Keratinocyte (primary cell): ENCODE measurements at places on chromosomes 7 and 10. TPM values are rescaled to one million over a fixed set of nuclear protein-coding genes. Genes with fewer than 3 reads are reported as not detected.

DNA sequence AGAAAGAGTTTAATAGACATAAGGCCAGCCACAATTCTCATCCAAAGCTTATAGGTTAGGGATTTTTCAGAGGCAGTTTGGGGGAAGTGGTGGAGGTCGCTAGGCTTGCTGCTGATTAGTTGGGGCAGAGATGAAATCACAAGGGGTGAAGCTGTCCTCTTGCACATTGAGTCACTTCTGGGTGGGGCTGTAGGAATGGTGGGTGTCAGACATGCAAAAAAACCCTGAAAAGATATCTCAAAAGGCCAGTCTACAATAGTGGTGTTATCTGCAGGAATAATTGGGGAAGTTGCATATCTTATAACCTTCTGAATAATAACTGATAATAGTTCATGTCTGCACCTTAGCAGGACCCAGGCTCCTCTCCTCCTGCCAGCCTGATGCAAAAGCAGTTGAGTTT is 2.1 kb downstream of the FAM24B start:
- DNase-seq = no peak

DNA sequence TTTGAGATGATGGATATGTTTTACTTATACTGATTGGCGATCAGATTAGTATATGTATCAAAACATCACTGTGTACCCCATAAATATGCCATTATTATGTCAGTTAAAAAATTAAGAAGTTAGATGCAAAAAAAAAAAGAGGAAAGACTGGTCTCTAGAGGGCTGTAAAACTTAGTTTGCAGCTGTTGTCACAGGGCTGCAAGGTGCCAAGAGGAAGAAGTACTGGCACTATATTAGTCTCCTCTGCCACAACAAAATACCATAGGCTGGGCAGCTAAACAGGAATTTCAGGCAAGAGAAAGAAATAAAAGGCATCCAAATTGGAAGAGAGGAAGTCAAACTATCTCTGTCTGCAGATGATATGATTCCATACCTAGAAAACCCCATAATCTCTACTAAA is 177.8 kb upstream of the PLPP4 start:
- no peak for DNase-seq

DNA sequence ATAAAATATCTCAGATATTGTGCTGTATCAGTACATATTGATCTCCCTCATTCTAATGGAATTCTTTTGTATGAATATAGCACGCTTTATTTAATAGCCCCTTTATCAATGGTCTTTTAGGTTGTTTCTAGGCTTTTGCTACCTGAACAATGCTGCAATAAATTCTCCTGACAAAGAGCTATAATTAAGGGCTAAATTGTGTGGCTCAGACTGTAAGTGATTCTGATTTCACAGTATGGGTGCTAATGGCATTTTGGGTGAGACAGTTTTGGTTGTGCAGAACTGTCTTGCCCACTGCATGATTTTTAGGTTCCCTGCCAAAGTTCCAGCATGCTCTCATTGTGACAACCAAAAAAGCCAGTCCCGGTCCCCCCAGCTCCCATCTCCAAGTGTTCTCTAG is 363.2 kb downstream of the REEP3 start:
- no peak for DNase-seq

DNA sequence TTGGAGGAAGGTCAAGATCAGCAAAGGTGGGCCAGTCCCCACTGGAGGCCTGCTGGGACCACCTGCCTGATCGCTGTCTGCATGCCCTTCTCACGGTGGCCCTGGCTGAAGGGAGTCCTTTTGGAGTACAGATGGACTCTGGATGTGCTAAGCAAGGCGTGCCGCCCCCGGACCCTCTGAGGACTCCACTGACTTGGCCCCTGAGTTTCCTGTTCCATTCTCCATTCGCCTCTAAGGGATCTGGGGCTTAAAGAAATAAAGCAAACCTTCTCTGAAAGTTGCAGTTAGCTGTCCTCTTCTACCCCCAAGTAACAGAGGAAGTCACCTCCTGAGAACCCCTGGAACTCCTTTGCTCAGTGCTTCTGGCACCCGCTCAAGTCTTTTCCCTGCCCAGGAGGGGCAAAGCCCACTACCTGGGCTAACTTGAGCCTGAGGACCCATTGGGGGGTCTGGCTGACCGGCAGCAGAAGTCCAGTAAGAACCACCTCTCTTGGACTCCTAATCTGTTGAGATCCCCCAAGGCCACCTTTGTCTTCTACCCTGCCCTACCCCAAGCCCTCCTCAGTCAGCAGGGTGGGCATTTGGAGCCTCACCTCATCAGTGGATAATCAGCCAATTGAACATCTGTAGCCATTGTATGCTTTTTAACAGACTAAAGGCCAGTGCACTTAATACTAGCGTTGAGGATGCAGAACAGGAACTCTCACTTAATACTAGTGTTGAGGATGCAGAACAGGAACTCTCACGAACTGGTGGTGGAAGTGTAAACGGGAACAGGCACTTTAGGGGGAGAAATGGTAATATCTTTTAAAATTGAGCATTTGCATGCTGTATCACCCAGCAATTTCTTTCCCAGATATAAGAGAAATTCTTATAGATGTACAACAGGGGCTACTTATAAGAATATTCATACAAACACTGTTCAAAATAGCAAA is 2.2 kb downstream of the TBATA start:
- DNase-seq = no peak

DNA sequence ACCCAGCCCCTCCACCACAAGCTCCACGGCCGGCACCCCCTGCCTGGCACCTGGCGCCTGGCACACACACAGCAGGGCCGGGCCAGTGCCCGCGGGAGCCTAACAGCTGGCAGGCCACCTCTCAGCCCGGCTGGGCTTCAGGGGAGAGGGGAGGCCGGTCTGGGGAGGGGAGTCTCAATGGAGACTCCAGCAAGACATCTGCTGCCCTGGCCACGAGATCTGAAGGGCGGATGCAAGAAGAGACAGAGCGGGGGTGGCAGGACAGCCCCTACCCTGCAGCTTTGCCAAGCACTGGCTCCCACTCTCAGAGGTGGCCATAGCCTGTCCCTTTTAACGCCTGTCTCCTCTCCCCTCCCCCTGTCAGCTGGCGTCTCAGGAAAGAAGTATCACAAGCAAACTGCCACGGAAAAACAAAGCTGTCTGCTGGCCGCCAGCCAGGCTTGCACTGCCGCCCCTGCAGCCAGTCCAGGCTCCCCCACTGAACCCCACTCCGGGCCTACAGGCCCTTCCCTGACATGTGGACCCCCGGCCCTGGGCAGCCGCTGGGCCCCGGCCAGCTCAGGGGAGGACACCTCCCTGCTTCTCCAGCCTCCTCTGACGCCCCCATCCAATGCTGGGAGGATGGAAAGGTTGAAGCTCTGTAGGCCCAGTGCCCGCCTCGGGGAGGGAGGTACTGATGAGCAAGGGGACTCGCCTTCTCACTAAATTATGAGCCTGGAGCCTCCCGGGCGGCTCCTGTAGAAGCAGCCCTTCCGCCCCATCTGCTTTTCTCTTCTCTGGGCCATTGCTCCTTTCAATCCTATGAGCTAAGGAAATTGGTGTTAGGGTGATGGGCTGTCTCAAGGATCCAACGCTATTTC is 178.4 kb downstream of the ARHGAP12 start:
- no peak for DNase-seq

Gene TMEM196
- polyA plus RNA-seq = not detected in 3 replicates

Gene TAS2R4
- polyA plus RNA-seq = 0.24 to 0.73 TPM (median 0.68 TPM) in 3 replicates

GRCh38 chr7:26511866-26512265 is 220.2 kb downstream of the SNX10 start:
- no peak for DNase-seq

- DNase-seq = no peak
Measured at GRCh38 chr10:103580430-103580829, 86.9 kb downstream of the NEURL1 start.

DNA sequence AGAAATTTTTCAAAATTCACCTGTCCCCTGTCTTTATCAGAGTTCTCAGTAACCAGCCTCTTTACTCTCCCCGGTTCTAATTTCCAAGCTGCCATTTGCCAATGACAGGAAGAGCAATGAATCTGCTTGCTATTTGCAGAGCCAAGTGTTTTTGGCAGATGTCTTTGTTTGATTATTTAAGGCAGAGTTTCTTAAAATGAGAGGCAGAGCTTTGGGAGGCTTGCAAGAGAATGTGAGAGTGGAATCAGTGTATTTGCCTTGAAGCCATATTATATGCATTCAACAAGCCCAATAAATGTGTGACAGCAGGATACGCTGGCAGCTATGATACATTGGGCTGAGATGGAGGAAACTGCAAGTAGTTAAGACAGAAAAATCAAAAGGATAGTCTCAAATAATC is 196.5 kb downstream of the PHF14 start:
- DNase-seq = no peak

Gene CYP3A4
- not detected in 3 replicates for polyA plus RNA-seq

DNA sequence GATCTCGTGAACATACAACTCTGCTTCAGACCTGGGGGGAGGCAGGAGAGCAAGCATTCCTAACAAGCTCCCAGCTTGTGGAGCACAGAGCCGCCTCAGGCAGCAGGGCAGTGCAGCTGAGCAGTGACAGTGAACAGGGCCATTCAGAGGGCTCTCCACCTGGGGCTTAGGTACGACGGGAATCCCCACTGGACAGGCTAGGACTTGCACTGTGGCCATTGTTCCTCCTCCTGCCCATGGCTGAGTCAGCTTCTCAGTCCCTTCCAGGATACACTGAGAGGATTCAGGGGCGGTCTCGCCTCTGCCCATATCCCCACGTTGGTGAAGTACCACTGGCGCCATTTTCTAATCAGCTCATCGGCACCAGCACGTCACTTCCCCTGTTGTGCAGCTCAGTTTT is 71.1 kb downstream of the FIGNL1 start:
- peak; percentile 76 for DNase-seq

DNA sequence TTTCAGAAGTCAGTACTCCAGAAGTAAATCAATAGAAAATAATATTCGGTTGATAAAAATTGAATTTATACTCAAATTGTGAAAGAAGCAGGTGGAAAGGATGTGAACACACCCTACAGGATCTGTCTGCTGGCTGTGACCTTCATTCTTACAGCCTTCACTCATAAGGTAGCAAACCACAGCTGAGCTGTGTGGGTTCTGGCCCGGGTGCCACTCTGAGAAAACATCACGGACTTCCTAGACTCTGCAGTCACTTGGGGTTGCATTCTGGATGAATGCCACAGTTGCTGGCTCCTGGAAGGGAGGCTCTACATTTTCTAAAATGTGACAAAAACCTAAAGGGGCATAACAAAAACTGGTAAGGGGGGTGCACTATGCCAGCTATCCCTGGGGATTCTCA is 36.0 kb upstream of the ABLIM1 start:
- no peak for DNase-seq

GRCh38 chr7:18087026-18087686 is 59.5 kb upstream of the PRPS1L1 start:
- DNase-seq = no peak

Gene OR13A1
- polyA plus RNA-seq = 0.03 TPM in 1 of 3 replicates, not detected in the others

Gene TEX36
- not detected in 3 replicates for polyA plus RNA-seq

Gene MKX
- 0.01 to 0.08 TPM (median 0.04 TPM) in 3 replicates for polyA plus RNA-seq

Gene PHTF2
- polyA plus RNA-seq = 13.6 to 24.1 TPM (median 16.4 TPM) in 3 replicates

DNA sequence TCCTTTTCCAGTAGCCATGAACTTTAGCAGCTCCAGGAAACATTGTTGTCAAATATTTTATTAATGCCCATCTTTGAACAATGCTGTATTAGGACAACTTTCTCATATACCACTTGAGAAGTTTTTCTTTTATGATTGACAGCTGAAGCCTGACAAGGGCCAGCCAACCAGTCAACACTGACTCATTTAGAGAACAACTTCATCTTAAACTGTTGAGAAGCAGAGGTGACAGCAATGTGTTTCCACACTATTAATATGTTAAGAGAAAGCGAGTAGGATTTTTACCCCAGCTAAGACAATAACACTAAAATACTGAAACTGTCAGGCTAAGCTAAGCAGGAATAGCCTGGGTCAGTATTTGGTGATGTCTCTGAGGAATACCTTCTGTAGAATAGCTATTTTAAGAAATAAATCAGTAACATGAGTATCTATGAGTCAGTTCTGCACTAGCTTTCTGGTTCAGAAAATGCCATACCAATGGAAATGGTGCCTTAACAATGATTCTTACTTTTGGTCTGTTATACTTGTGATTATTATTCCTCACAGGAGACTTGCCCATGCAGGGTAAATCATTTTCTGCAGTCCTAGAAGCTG is 168.8 kb upstream of the POT1 start:
- no peak for DNase-seq

DNA sequence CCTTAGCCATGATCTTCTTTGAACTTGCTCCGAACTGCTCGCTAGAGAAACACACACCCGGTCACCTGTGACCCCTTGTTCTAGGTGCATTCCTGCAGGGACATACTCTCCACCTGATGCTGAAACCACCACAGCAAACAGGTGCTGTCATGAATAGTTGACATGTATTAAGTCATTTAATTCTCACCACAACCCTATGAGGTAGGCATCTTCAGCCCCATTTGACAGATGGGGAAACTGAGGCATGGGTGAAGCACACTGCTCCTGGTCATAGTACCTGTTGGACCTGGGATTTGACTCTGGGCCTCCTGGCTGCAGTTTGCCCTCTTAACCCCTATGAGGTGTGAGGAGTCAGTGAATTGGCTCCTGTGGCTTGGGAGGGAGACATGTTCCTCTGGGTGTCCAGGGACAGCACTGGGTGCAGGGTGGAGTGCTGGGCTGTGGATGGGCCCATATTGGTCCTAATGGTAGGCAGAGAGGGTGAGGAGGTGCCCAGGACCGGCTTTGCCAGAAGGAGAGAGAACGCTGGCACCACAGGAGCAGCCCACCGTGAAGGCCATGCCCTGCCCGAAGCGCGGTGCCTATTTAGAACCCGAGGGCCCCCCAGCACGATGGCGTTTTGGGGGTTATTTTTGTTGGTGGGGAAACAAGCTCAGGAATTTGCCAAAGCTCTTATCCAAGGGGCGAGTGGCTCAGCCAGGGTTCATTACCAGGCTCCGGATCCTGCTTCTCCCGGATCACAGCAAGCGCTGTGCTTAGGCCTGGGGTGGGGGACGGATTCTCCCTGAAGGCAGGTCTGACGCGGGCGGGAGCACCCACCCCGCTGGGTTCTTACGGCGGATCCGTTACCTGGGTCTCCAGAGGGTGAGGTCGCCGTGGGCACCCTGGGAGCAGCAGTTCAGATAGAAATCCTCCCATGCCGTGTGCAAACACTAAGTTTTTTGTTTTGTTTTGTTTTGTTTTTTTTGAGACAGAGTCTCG is 52.3 kb downstream of the GLRX3 start:
- DNase-seq = no peak

- no peak for DNase-seq
Measured at GRCh38 chr7:146787266-146787665, 670.7 kb downstream of the CNTNAP2 start.
